ENCODE measurements at places on chromosomes 1 and 21.

GRCh38 chr1:168535536-168535935 is 8.3 kb downstream of the XCL2 start:
- DNase-seq, result peak; percentile 98

GRCh38 chr1:12486401-12487005 is 131.5 kb downstream of the DHRS3 start:
- no peak for DNase-seq

DNA sequence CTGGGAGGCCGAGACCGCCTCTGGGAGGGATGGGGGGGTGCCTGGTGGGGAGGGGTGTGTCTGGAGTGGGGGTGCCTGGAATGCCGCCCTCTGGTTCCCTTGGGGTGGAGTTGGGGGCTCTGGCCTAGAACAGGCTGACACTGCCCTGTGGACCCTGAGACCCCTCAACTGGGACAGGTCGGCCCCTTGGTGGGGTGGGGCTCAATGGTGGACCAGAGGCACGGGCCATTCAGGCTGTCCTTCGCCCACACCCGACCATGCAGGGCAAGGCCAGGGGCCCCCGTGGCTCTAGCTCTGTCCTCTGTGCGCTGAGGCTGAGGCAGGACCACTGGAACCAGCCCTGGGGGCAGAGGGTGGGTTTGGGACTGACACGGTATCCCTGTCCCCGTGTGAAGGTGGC is 14.7 kb downstream of the PFKL start:
- no peak for DNase-seq

- no peak for DNase-seq
These were observed 303.0 kb upstream of the PLD5 start for GRCh38 chr1:242827538-242827937.

- DNase-seq, result no peak
These were observed 43.5 kb downstream of the TCEANC2 start for GRCh38 chr1:54096877-54097240.

DNA sequence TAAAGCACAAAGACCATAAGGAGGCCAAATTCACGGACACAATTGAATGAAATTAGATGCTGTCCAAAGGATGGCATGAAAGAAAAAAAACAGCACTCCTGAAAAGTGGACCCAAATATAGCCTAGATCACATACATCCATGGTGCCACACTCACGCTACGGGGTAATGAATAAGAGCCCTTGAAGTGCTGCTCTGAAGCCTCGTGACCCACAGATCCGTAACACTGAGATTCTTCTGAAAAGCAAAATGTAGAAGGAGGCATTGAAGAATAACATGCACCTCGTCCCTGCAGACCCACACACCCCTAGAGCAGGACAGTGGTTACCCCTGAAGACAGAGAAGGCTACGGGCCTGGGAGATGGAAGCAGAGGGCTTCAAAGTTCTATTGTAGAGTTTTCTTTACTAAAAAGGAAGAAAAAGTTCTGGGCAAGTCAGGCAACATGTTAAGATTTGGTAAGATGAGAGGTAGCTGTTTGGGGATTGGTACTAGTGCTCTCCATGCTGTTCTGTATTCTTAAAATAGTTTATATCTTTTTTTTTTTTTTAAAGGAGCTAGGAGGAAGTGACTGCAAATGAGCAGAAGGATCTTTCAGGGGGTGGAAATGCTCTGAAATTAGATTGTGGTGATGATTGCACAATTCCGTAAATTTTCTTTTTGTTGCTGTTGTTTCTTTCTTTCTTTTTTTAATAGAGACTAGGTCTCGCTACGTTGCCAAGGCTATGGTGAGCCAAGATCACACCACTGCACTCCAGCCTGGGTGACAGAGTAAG is 4.1 kb upstream of the ITGB2 start:
- DNase-seq, result peak; percentile 78

DNA sequence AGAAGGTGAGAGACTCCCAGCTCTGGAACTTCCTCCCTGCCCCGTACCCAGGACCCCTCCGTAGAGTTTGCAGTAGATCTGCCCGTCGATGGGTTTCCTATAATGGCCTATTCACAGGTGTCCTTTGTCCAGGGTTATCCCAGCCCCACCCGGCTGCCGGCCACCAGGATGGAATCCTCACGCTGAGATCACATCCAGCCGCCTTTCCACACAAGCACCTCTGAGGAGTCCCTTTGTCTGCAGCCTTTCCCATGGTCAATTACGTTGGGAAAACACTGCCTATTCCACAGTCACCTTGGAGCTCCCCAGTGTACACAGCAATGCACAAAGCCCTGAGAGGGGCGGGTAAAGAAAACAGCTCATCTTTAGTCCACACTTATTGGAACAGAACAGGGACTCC is 190.0 kb upstream of the EDN2 start:
- DNase-seq, result no peak

DNA sequence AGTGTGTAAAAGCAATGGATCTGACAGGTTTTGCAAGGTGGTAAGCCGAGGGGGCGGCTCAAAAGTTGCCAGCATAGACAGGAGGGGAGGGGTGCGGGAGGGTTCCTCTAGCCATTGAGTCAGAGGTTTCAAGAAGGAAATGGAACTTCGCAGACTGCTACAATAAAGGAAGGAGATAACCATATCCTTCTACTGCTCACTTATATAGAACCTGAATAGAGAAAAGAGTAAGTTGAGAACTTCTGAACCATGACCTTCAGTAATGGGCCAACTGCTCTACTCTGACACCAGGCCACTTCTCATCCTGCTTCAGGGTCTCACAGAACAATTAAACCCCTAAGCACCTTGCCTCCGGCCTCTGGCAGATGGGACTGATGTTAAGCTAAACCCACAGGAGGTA is 26.3 kb upstream of the BCAR3 start:
- peak; percentile 4 for DNase-seq

DNA sequence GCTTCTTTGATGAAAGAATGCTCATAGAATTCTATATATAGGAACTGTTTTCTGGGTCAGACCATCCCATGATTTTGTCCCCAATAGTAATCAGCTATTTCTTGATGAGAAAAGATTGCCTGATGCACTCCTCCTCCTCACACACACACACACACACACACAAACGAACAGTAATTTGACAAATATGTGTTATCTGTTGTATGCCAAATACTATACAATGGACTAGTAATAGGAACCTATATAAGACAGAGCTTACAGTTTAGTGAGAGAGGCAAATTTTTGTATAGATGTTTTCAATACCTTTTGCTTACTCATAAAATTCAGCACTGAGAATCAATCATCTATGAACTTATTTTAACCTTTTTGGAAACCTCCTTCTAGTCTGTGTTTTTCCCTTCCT is 76.8 kb downstream of the PLA2G4A start:
- no peak for DNase-seq

DNA sequence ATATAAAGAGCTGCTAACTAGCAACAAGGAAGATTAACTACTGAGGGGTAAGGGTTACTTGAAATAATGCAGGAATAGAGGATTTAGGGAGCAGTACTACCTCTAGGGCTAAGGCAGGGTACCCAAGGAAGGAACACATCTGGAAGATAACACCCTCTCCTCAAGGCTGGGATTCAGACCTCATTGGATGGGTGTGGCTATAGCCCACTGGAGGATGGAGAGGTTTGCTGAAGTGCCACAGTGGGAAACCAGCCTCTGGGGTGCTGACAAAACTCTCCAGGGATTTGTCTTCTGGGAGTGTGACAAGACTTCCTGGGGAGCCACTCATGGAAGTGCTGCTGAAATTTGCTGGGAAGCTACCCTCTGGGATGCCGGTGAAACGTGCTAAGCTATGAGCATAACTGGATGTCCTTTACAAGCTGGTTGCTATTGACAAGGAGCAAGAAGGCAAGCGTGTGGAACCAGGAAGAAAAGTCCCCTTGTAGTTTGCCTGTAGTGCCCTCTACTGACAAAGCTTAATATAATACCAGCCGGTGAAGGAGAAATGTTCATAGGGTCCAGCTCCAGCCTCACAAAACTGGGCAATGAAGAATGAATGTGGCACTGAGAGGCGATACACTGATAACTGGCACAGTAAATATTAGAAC is 122.8 kb upstream of the USP24 start:
- DNase-seq, result peak; percentile 81

- no peak for DNase-seq
These were observed 5.3 kb downstream of the DTL start for GRCh38 chr1:212040629-212041412.

DNA sequence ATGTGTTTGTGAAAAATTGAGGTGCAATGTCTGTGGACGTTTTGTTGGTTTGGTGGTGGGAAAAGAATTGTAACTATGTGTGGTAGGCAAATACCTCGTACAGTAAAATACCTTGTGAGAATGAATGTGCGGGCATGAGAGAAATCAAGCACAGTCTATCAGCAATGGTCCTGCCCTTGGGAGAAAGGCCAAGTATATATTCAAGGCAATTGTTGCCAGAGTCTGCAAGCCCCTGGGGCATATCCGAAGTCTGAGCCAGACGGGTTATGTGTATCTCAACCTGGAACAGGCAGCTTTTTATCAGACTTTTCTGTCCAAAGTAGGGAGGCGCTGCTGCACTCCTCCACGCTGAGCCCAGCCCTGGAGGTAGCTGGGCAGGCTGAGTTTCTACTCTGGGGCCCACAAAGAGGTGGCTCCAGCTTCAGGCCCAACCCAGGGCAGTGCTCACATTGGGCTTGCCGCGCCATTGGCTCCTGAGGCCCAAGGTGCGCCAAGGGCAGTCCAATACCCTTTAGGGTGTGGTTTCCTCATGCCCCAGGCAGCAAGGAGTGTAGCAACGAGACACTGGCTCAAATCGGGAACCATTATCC is 9.4 kb upstream of the GNL2 start:
- no peak for DNase-seq

DNA sequence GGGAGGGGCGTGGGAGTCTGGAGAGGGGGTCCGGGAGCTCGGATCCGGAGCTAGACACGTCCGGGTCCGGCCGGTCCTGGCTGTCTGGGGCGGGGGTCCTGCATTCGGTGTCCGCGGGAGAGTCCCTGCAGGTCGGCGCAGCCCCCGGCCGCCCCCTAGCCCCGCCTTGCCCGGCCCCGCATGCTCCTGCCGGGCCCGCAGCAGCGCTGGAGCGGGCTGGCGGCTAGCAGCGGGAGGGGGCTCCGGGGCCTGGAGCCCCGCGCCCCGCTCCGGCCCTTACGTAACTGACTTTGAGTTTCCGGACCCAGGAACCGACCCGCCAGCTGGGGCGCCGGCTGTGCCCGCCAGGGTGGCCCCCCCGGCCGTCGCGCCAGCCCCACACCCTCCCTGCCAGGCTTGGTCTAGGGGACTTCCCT is 26.9 kb upstream of the EPB41 start:
- DNase-seq, result no peak

GRCh38 chr1:168583571-168583970 is 7.2 kb downstream of the XCL1 start:
- DNase-seq, result no peak

DNA sequence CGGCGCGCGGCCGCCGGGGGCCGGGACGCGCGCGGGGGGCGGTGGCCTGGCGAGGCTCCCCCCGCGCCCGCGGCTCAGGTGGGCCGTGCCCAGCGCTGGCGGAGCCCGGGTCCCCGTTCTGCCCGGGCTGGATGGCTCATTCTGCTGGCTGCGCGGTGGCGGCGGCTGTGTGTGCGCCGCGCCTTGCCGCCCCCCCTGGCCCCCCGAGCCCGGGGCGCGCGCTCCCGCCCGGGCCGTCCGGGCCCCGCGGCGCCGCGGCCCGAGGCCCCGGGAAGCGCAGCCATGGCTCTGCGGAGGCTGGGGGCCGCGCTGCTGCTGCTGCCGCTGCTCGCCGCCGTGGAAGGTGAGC is at the start of gene EPHB2:
EPHB2 (plus strand) TSS at position 139 of the 349 bp plus-strand sequence; CDS start at position 283, 144 bp downstream.
- peak; percentile 8 for DNase-seq

- DNase-seq, result no peak
These were observed 201.1 kb downstream of the OMA1 start for GRCh38 chr1:58345215-58346035.

GRCh38 chr21:43614839-43615238 is 44.4 kb downstream of the HSF2BP start:
- DNase-seq, result no peak

GRCh38 chr21:26445440-26445839 is 127.6 kb downstream of the CYYR1 start:
- DNase-seq, result no peak

- DNase-seq, result no peak
These were observed 12.7 kb downstream of the SLC25A33 start for GRCh38 chr1:9551984-9552383.

GRCh38 chr1:53552146-53552861 is 93.1 kb downstream of the DMRTB1 start:
- DNase-seq, result no peak

- DNase-seq, result no peak
These were observed 126.3 kb downstream of the HIVEP3 start for GRCh38 chr1:41792485-41792770.

Measured in Kasumi-1 (cell line).